NCI-H524 treated with DMSO at 0.1 percent for 48 hours (cell line): ENCODE measurements at places on chromosomes 7 and 10.

- no peak for DNase-seq
Observed at GRCh38 chr10:5566614-5567013, 41.9 kb downstream of the CALML3 start.

GRCh38 chr10:18100669-18101068, 39.6 kb upstream of the CACNB2 start:
- DNase-seq: no peak

GRCh38 chr7:38881015-38881414, 28.0 kb downstream of the VPS41 start:
- DNase-seq: no peak

DNA sequence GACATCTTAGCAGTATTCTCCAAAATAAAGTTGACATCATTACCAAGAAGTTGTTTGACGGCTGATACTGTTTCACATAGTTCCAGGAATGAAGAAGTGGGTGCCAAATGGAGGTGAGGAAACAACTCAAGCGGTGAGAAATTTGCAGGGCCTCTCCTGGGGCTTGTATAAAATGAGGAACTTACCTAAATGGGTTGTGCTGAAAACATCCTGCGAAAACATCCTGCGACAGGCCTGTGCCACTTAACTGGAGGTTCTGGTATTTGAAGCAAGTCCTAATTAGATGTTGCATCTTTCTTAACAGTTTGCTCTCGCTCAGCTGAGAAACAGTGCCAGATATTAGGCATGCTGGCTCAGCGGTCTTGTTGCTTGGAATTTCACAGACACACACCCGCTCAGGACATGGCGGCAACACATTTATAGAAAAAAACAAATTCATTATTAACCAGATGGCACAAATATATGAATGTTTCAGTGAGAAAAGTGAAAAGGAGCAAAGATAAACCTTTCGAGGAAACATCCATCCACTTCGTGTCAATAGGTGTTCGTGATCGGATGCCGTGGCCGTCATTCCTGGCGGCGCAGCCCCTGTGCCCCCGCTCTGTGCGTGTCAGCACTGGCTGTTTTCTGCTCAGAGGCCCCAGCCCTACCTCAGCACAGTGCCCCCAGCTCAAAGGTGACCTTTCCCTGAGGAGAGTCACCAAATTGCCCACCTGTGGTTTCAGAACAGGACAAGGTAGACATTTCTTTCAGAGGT, 48.1 kb downstream of the CDC123 start:
- no peak for DNase-seq

DNA sequence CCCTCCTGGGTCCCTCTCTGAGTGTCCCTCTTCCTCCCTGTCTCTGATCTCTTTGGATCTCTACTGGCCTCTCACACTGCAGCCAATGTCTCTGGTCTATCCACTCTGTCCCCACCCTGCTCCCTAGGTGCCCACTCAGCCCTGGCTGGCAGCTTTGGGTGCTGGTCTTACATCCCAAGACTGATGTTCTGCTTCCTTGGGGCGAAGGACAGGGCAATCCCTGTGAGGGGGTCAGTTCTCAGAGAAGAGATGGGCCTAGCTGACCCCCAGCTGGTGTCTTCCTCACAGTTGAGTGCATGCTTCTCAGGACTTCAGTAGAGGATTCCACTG, 51.7 kb upstream of the CAMK2B start:
- no peak for DNase-seq

- no peak for DNase-seq
Observed at GRCh38 chr10:30027057-30028005, 32.1 kb downstream of the JCAD start.

DNA sequence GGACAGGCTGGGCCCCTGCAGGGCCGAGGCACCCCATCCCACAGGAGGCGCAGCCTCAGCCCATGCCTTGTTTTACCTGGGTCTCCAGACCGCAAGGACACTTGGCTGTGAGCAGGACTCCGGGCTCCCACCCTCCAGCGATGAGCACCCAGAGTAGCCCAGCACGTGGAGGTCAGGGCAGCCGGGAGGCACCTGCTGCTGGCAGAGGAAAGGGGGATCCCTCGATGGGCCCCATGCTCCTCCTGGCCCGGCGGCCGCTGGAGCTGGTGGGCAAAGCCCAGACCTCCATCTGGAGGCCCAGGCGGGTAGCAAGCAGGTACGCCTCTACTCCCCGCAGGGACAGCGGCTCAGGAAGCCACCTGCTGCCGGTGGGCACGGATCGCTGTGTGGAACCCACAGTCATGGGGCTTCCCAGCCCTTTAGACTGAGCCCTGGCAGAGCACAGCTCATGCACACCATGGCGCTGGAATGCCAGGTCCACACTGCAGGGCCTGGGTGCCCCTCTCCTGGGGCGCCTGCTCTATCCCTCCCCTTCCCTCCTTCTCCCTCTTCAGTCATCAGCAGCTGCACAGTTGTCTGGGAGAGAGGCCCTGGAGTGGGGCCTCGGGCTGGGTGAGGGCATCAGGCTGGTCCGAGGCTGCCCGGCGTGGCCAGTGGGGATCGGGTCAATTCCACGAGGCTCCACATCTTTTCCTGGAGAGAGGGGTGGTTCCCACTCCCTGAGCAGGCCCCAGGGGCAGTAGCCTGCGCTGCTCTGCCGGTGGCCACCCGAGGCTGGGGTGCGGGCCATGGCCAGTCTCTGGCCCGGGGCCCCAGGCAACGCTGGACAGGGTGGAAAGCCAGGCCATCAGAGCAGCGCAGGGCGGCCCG, 65.7 kb downstream of the PWWP2B start:
- no peak for DNase-seq

GRCh38 chr7:128067983-128068382, 36.7 kb upstream of the LRRC4 start:
- DNase-seq: no peak

- no peak for DNase-seq
Observed at GRCh38 chr10:74871595-74872382, 45.4 kb downstream of the KAT6B start.

GRCh38 chr7:47461161-47461560, 120.8 kb downstream of the TNS3 start:
- DNase-seq: no peak

GRCh38 chr10:2083591-2083990, 346.3 kb upstream of the ADARB2 start:
- DNase-seq: no peak

DNA sequence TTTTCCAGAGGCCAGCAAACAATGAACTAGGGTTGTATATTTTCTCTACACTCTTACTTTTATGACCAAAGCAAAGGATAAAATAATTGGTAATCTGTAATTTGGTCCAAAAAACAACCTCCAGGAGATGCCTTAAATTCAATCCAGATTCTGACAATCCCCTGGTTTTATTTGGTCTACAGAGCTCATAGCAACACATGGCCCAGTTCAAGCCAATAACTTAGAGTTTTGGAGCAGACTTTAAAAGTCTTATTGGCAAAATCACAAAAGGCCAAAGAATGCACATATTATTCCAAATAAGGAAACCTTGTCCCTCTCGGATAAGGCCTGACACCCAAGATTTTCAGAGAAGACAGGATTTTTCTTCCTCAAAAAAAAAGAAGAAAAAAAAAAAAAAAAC, 51.9 kb downstream of the SORBS1 start:
- no peak for DNase-seq

GRCh38 chr7:66905689-66906088, 15.3 kb upstream of the TMEM248 start:
- DNase-seq: no peak

- DNase-seq: no peak
Observed at GRCh38 chr7:156747718-156748117, 107.1 kb downstream of the RNF32 start.

DNA sequence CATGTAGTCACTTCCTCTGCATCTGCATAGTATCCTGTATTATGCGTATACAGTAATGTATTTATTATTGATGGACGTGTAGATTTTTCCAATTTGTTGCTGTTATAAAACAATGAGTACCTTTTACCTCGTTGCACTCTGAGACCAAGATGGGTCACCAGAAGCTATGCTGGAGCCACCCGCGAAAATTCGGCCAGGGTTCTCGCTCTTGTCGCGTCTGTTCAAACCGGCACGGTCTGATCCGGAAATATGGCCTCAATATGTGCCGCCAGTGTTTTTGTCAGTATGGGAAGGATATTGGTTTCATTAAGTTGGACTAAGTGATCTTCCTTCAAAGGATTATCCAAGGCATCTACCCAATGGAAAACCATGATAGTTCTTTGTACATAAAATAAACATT, 1.0 kb downstream of the PSMC2 start:
- DNase-seq: no peak

DNA sequence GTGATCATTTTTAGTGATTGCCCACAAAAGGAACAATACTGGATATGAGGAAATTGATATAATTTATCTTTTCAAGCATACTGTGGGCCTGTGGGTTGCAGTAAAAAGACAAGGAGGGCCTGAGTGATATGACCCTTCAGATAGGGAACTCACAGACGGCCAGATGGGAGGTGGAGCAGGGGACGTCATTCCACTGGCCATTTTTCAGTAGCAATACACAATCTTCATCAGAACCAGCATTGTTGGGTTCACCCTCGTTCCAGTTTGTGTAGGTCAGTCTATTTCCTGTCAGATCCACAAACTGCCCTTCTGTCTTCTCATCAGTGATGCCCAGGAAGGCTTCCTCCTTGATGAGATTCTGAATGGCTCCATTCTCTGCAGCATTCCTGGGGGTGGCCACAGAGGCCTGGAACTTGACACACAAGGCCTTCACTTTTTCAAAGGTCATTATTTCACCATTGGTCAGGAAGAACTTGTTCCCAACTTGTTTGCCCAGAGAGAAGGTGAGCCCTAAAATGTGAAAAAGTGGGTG, 4.5 kb downstream of the MBL2 start:
- no peak for DNase-seq

GRCh38 chr10:122798704-122799231, 46.9 kb downstream of the CUZD1 start:
- DNase-seq: no peak

- no peak for DNase-seq
Observed at GRCh38 chr10:126663880-126664279, 6.6 kb downstream of the C10orf90 start.

DNA sequence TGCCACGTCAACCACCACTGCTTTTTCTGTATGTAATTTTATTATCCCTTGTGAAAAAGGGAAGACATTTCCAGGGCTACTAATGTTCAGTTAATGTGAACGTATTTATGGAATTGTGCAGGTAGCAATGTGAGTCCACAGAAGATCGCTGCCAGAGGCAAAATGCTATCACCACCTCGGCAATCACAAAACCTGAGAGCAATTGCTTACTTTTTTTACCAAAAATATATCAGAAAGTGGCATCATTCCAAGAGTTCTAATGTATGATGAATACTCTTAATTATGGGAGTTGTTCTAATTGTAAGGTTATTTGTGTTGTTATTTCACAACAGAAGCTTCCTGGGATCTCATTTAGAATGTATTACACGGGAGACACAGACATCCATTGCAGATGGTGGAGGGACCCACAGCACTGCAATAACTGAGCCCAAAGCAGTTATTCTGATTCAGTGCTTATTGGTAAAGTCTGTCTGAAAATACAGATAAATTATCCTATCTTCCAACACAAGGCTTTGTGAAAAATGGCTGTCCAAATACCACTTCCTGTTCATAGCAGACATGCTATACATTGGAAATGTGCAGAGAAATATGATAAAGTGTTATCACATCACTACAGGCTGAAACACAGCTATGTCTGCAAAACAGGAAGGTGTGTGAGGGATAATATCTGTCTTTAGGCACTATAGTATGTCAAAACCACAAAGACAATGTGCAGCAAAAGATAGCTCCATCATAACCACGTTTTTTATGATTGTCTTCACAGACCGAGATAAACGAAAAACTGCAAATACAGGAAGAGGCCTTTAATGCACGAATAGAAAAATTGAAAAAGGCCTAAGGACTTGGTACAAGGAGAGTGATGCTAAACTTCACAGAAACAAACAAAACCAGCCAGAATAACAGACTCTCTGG, 102.7 kb downstream of the CABCOCO1 start:
- no peak for DNase-seq

GRCh38 chr7:127810696-127811660, 159.0 kb downstream of the SND1 start:
- no peak for DNase-seq

DNA sequence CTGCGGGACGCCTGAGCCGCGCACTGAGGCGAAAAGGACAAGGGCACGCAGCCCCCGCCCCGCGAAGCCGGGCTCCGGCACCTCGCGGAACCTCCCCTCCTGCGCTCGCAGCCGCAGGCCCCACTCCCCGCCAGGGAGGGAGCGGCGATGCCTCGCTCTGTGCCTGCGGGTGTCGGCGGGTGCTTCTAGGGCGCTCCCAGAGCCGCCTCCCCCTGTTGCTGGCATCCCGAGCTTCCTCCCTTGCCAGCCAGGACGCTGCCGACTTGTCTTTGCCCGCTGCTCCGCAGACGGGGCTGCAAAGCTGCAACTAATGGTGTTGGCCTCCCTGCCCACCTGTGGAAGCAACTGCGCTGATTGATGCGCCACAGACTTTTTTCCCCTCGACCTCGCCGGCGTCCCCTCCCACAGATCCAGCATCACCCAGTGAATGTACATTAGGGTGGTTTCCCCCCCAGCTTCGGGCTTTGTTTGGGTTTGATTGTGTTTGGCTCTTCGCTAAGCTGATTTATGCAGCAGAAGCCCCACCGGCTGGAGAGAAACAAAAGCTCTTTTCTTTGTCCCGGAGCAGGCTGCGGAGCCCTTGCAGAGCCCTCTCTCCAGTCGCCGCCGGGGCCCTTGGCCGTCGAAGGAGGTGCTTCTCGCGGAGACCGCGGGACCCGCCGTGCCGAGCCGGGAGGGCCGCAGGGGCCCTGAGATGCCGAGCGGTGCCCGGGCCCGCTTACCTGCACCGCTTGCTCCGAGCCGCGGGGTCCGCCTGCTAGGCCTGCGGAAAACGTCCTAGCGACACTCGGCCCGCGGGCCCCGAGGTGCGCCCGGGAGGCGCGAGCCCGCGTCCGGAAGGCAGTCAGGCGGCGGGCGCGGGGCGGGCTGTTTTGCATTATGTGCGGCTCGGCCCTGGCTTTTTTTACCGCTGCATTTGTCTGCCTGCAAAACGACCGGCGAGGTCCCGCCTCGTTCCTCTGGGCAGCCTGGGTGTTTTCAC, 519 bp downstream of the ITGB8 start:
- DNase-seq: no peak

GRCh38 chr7:71987200-71987767, 424.9 kb downstream of the CALN1 start:
- no peak for DNase-seq

GRCh38 chr10:49231086-49231820, 43.1 kb upstream of the TMEM273 start:
- DNase-seq: no peak
